ENCODE measurements at places on chromosomes 4 and X.

GRCh38 chrX:131901546-131901945 is 121.6 kb upstream of the STK26 start:
- DNase-seq = no peak

- DNase-seq = peak; percentile 73
These were observed 41.0 kb upstream of the GATB start for GRCh38 chr4:151801547-151802516.

GRCh38 chr4:86414686-86415085 is 54.8 kb upstream of the MAPK10 start:
- no peak for DNase-seq

- DNase-seq = no peak
These were observed 178.5 kb downstream of the PACRGL start for GRCh38 chr4:20878806-20879205.

GRCh38 chr4:113678641-113679040 is 82.9 kb downstream of the CAMK2D start:
- DNase-seq = no peak

- DNase-seq = no peak
These were observed 16.7 kb downstream of the BCOR start for GRCh38 chrX:40080894-40081678.

DNA sequence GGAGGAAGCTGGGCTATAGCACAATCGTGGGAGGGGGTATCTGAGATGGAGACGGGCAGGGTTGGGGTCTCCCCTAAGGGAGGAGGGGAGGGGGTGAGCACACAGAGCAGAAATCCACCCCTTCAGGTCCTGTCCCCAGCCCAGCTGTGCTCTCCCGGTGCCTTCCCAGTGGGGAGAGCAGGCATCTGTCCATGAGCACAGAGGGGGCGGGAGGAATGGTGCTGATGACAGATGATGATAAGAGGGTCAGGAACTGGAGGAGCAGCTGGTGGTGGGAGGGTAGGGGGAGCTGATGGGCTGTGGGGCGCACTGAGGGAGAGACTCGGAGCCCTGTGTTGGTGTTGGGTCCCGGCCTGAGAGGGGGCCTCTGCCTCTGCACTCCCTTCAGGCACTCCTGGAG is 8.6 kb downstream of the ATP2B3 start:
- DNase-seq = no peak

DNA sequence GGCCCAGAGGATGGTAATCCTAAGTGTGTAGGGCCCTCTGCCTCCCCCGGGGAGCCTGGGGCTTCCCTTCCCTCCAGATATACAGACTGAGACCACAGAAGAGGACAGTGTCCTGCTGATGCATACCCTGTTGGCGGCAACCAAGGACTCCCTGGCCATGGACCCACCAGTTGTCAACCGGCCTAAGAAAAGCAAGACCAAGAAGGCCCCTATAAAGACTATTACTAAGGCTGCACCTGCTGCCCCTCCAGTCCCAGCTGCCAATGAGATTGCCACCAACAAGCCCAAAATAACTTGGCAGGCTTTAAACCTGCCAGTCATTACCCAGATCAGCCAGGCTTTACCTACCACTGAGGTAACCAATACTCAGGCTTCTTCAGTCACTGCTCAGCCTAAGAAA is 1.9 kb downstream of the TRO start:
- no peak for DNase-seq

DNA sequence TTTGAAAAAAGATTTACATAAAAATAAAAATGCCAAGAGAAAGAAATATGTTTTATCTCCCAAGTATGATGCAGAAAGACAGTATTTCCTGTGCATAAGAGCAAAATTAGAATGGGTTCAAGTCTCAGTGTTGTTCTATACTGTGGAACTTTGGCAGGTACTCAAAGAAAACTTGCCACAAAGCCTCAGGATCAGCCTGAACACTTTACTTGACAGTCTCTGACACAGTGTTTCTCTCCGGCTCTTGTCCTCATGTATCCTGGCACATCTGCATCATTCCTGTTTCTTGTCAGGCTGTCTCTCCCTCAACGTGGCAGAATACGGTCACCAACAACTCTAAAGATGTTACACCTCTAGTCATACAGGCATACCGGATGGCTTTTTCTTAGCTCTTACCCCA is 273.7 kb downstream of the ARHGAP24 start:
- no peak for DNase-seq

GRCh38 chrX:112643721-112644120 is 36.0 kb downstream of the LHFPL1 start:
- DNase-seq = no peak

GRCh38 chr4:7206911-7207567 is 14.7 kb downstream of the SORCS2 start:
- DNase-seq = no peak

- DNase-seq = no peak
These were observed 262.8 kb downstream of the DKK2 start for GRCh38 chr4:106773076-106773905.

GRCh38 chr4:181796502-181796901 is 446.7 kb upstream of the TENM3 start:
- DNase-seq = no peak

DNA sequence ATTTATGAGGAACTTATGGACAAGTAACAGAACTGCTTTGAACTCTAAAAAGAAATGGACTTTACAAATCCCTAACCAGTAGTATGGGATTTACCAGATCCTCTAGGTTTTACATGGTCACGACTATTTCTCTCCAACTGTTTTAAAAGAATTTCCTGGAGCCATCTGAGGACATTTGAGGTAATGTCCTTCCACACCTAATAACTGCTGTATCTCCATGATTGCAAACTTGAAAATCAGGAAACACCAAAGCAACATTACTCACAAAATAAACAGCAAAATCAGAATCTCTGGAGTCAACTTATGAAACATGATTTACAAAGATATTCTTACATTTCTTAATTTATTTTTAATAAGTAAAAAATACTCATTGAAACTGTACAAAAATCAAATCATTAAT is 58.0 kb downstream of the STAP1 start:
- DNase-seq = no peak

- DNase-seq = no peak
These were observed 394.2 kb downstream of the ANKRD50 start for GRCh38 chr4:124318292-124318691.

GRCh38 chrX:55839485-55839884 is 121.9 kb downstream of the RRAGB start:
- peak; percentile 1 for DNase-seq

DNA sequence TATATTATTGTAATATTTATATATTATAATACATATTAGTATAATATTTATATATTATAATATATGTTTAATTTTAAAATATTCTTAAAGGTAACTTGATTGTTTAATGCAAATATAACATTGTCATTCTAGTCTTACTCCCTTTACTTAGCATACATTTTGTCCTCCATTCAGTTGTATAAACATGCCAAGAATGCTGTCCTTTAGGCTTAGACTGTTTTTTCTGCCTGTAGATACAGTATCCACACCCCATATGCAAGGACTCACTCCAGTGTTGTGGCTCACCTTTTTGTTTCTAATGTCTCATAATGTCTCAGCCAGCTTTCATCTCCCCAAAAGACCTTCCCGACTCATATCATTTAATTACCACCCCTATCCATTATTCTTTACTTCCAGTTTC is 2110.0 kb downstream of the PCDH7 start:
- DNase-seq = no peak

- no peak for DNase-seq
These were observed 87.7 kb upstream of the MAP3K15 start for GRCh38 chrX:19602866-19603622.

GRCh38 chrX:136529795-136530194 is 2.2 kb upstream of the VGLL1 start:
- DNase-seq = peak; percentile 16

DNA sequence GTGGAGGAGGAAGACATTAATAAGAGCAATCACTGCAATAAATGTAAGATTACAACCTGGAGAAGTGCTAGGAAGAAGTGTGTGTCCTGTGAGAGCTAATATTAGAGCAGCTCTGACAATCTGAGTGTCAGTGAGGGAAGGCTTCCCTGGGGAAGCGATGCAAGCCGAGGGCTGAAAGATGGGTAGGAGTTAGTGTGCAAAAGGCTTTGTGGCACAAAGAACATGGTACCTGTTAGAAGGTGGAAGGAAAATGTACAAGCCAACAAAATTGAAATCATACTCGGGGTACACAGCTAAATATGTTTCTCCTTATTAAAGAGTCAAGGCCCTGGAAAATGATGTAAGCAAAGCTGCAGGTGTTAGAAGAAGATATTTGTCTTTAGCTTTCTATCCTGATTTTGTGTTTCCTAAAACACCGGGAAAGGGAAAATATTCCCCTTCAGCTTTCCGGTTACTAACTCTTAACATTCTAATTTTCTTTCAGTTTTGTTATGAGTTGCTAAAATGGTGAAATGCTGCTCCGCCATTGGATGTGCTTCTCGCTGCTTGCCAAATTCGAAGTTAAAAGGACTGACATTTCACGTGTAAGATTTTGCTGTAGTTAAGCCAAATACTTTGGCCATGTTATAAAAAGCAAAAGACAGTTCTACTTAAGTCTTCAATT is 808 bp downstream of the THAP6 start:
- DNase-seq = peak; percentile 5

DNA sequence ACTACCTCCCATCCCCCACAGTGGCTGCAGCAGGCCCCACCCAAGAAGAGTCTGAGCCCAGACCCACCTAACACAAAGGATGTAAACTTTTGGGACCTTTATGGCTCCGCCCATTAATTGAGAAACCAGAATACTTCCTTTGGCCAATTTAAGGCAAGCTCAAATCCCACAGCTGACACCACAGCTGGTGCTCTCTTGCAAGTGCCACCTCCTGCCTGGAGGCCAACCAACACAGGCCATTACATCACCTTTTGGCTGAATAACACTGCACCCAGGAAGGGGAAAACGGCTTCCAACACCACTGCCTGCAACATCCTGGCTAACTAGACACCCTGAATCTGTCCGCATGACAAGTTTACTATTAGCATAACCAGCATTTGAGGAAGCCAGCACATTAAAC is 248.8 kb downstream of the PRDM5 start:
- DNase-seq = no peak

GRCh38 chr4:54708339-54709279 is 50.9 kb downstream of the KIT start:
- DNase-seq = peak; percentile 15

DNA sequence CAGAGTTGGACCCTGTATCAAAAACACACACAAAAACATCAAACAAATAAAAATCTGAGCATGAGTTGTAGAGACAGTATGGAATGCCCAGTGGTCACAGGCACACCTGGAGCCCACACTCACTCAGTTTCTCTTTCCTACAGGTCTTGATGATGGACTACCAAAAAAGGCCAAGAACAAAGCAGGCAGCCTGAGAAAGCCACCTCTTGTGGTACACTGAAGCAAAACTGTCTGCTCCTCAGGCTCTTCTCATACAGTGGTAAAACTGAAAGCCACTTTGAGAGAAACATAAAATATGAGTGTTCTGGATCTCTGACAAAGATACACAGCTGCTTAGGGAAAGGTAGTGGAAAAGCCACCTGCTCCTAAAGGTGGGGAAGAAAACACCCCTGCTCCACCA is 1206.9 kb downstream of the FSTL5 start:
- DNase-seq = no peak

DNA sequence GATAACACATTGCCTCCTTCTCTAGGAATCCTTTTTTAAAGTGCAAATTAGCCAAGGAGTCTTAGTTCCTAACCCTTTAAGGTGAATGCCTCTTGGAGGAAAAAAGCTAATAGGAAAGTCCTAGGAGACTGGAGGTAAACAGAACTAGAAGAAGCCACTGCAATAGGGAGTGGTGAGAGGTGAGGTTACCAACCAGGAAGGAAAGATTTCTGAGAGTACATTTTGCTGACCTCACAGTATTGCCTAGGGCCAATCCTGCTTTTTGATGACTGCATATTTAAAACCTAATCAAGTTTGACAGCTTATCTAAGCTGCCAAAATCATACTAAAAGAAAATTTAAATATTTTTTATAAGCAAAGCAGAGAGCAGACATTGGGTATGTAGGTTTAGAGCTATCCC is 7.3 kb upstream of the CUL4B start:
- DNase-seq = no peak

Data from hematopoietic multipotent progenitor cell treated with erythropoietin and hydrocortisone succinate and interleukin-3 and kit ligand, for 6 days (in vitro differentiated cells).